Neural crest cell (in vitro differentiated cells): ENCODE measurements at places on chromosomes 7 and 10. TPM values are rescaled to one million over a fixed set of nuclear protein-coding genes. Genes with fewer than 3 reads are reported as not detected.

GRCh38 chr10:128704716-128705115, 578.5 kb upstream of the MKI67 start:
- H3K4me1 ChIP-seq: peaks cover 5% of the 10 kb centered on the region
- DNase-seq: no peak
- no peak overlapping the region for H3K4me3 ChIP-seq
- H3K27me3 ChIP-seq: peaks cover 7% of the 10 kb centered on the region
- no peak overlapping the region for H3K27ac ChIP-seq

DNA sequence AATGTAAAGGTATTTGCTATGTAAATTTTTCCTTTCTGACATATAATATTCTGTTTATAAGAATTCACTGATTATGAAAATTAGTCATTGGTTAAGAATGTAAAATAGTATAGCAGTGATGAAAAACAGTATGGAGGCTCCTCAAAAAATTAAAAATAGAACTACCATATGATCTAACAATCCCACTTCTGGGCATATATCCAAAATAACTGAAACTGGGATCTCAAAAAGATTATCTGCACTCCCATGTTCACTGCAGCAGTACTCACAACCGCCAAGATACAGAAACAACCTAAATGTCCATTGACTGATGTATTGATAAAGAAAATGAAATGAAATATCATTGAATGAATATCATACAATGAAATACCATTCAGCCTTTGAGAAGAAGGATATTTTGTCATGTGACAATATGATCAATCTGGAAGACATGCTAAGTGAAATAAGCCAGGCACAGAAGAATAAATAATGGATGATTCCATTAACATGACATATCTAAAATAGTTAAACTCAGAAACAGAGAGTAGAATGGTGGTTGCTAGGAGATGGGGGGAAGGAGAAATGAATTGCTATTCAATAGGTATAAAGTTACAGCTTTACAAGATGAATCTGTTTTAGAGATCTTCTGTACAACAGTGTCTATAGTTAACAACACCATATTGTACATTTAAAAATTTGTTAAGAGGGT, 14.0 kb downstream of the C10orf88 start:
- no peak for DNase-seq
- no peak overlapping the region for H3K27ac ChIP-seq
- H3K36me3 ChIP-seq: peaks cover 22% of the 10 kb centered on the region
- no peak overlapping the region for H3K4me3 ChIP-seq

GRCh38 chr7:101870361-101871062, 53.1 kb downstream of the CUX1 start:
- H3K27me3 ChIP-seq: no peaks in the 10 kb centered on the region
- no peaks in the 10 kb centered on the region for H3K36me3 ChIP-seq
- H3K4me1 ChIP-seq: peaks cover 50% of the 10 kb centered on the region
- DNase-seq: no peak

The GIMAP4 gene
- total RNA-seq: not detected in 2 replicates

The ASZ1 gene
- total RNA-seq: not detected in 2 replicates

The HKDC1 gene
- not detected in 2 replicates for total RNA-seq
